AG04450 (cell line): ENCODE measurements at places on chromosomes 2 and 18.

DNA sequence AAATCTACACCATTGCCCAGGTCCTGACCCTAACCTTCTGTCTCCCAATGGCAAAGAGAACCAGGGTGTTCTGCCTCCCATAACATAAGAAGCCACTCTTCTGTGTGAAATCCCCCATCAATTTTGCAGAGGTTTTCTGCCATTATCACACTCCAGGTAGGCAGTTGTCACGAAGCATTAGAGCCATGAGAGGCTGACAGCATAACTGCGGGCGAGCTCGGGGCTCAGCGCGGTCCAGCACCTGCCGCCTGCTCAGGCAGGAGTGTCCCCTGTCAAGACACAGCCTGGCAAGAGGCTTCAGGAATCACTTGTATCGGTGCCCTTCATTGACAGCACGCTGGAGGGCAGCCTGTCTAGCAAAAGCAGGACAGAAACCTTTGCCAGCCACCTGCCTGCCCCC, 251.2 kb downstream of the SATB2 start:
- no peak for DNase-seq

DNA sequence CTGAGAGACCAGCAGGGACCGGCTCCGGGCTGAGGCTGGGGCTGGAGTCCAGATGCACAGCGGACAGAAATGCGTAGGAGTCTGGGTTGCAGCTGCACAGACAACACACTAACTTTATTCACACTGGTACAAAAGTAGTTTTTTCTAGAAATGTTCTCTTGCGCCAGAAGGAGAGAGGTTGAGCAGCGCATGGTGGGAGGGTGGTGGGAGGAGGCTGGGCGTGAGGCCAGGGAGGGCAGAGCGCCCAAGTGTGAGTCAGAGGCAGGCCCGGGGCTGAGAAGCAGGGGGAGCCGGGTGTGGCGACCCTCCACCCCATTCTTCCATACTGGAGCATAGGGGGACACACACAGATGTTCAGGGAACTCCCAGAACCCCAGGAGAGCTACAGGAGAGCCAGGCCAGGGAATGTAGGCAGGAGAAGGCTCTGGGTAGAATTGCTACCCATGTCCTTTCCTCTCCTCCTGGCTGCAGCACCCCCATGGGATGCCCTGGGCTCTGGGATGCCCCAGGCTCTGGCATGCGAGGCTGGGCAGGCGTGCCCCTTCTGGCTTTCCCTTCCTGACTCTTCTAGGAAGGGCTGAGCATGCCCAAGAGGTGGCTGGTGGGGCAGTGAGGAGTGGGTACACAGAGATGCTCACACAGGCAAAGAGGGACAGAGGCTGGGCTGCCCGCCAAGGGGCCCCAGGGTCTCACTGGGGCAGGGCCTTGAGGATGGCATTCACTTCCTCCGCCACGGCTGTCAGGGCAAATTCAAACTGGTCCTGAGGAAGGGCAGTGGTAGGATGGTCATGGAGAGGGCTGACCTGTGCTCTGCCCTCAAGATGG, 10.6 kb downstream of the DNAJB2 start:
- DNase-seq, result peak; percentile 86

DNA sequence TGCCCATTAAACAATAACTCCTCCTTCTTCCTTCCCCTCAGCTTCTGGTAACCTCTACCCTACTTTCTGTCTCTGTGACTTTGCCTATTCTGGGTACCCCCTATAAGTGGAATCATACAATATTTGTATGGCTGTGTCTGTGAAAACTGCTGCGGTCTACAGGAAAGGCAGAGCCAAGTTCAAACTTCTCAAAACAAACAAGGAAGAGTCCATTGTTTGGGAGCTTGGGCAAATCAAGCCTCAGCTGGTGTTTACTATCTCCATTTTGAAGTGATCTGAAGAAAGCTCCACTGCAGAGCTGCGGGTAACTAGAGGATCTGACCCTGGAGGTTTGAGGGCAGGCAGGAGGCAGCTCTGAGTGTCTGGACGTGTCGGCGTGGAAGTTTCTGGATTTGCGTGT, 48.6 kb upstream of the DAPL1 start:
- DNase-seq, result no peak

- DNase-seq, result no peak
These were observed 113.6 kb upstream of the TTC39C start for GRCh38 chr18:23900994-23901393.

DNA sequence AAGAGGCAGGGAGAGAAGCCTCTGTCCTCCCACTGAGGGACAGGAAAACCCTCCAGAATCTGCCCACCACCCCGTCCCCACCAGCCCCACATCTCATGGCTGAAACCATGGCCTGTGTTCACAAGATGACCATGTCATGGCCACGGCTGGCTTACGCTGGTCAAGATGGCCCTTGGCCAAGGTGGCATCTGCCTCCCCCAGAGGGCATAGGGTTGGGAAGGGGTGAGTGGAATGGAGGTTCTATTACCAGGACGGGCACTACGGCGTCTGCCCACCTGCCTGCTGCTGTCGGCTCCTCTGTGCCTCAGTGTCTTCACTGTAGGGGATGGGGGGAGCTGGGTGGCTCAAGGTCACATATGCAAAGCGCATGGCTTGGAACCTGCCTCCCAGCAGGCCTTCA, 19.8 kb downstream of the ODC1 start:
- no peak for DNase-seq

DNA sequence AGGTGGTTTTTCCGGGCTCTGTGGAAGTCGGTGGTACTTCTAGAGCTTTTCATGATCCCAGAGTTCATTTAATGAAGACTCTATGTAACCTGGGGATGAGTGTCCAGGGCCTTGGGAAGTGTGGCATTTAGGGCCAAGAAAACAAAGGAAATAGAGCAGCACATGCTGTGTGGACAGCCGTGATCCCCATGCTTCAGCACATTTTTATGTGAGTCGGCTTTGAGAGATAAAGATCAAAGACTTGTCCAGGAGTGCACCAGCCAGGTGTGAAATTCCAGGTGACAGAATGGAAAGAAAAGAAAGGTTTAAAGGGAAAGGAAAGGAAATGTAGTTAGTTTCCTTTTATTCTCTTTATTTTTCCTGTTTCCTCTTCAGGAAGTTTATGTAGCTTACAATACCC, 258.0 kb upstream of the NRP2 start:
- DNase-seq, result no peak

DNA sequence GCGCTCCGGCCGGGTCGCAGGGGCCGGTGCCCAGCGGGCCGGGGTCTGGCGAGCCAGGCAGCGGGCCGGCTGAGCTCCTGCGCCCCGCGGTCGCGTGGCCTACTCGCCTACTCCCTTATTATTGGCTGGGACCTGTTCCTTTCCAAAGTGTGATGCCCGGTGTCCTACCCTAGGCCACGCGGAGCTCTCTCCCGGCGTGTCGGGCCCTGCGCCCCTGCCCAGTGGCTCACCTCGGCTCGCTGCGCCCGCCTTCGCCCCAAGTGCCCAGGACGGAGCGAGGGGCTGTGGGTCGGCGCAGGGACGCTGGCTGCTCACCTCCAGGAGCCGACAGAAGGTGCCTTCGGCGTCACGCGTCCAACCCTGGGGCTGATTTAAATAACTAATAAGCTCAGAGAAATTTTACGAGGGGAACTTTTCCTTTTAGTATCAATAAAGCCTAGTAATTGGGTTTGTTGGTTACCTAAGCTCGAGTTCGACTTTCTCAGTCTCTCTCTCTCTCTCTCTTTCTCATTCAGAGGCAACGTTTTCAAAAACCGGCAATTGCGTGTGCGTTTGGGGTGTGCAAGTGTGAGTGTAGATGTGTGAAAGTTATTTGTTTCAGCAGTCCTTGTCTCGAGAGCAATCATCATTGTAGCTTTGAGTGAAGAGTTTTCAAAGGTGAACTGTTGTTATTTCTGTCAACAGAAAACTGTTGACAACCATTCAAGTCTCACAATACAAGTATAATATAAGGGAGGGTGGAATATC, 7.0 kb upstream of the SATB2 start:
- DNase-seq, result no peak

- DNase-seq, result no peak
These were observed 15.2 kb upstream of the ANKRD53 start for GRCh38 chr2:70962885-70963878.

DNA sequence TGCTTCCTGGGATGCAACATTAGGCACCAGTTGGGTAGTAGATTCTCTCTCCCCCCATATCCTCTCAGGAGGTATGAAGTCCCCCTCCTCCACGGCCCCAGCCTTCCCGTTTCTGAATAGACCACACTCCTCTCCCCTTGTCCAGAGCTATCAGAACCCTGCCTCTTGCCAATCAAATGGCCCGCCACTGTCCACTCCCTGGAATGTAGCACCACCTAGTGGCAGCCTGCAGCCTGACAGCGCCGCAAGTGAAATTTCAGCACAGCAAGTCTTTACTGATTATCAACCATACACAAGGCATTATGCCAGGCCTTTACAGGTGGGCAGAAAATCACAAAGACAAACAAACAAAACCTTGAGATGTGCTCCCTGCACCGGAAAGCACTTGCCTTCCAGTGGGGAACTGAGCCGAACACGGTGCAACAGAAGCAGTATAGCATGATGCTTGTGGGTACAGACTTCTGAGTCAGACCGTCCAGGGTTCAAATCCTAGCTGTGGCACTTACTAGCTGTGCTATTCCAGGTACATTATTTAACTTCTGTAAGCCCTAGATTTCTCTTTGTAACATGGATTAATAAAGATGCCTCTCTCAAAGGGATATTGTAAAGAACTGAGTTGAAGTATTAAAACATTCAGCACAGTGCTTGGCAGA, 174.0 kb downstream of the SMAD2 start:
- DNase-seq, result no peak

GRCh38 chr18:3455090-3455635, 5.2 kb downstream of the TGIF1 start:
- DNase-seq, result no peak

DNA sequence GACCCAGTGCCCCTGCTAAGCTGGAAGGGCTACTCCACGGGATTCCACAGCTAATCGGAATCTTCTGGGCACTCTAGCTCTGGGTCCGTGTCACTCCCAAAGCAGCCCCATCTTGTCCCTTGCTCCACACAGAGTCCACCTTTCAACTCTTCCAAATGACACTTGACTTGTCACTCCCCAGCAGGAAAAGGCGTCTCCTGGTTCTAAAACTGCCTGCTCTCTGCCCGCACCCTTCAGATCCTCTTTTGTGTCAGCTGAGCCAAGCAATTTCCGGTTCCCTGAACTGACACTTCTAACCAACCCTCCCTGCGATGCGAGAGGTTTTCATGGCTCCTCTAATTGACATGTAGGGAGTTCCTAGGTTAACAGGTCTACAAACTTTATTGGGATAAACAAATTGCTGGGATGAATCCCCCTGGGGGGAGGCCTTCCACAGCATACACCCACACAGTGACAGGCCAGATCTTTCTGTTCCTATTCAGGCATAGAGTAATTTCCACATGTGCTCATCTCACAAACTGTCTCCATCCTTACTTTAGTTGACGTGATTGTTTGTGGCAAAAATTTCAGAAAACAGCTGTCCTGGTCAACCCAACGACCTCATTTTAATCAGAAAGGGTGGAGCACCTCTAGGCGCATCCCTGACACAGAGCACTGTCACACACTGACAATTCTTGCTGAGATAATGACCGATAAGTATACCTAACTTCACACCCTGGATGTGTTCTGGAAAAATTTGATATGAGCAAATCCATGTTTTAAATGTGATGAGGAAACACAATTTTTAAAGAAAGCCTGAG, 104.9 kb downstream of the RBMS1 start:
- no peak for DNase-seq

GRCh38 chr2:190912726-190913125, 32.1 kb downstream of the GLS start:
- DNase-seq, result no peak

DNA sequence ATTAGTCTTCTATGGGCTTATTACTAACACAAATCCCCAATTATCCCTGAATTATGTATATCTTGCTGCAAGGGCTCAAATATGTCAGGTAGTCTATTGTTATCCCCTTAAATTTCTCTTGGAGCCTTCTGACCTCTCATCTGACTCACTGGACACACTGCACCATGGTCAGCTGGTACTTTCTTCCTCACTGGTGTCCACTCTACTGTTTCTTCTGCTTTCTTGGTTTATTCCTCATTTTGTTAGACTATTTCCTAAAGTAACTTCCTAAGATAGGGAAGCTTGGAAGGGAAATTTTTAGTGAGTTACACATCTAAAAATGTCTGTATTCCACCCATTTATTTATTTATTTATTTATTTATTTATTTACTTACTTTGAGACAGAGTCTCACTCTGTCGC, 26.5 kb downstream of the WDR35 start:
- no peak for DNase-seq

- DNase-seq, result no peak
These were observed 42.7 kb downstream of the ST6GAL2 start for GRCh38 chr2:106843001-106843909.

DNA sequence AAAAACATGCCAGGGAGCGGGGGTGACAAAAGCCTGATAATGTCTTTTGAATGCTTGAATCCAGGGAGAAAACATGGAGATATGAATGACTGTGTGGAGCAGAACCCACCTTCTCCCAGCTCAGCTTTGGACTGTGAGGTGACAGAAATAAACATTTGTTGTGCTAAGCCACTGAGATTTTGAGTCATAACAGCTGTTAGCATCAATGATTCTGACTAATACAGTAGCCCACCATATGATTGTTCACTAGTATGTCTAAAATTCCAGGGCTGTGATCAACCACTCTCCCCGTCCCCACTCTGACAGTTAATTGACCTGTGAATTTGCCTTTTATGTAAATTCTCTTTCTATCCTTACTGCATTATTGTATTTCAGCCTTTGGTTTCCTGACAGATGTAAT, 69.1 kb downstream of the PDK1 start:
- DNase-seq, result no peak
